ENCODE measurements at places on chromosomes 3 and 15. TPM values are rescaled to one million over a fixed set of nuclear protein-coding genes. Genes with fewer than 3 reads are reported as not detected.
A peak's percentile ranks its signal among the peaks of the same experiment; 100 is the strongest.

GRCh38 chr3:57555738-57556458 is at the start of gene PDE12:
PDE12 (plus strand) TSS chr3:57556274; CDS start chr3:57556380, 106 bp downstream.
- DNase-seq = peak; percentile 89
- H3K4me1 ChIP-seq = peaks cover 32% of the 10 kb centered on the region
- H3K27me3 ChIP-seq = no peaks in the 10 kb centered on the region
- H3K27ac ChIP-seq = peak within 1 kb of the TSS; percentile 75
- H3K4me3 ChIP-seq = peak within 1 kb of the TSS; percentile 85

CADPS gene
- total RNA-seq = not detected

TNIK gene
- 12.0 TPM for total RNA-seq

- peak; percentile 70 for DNase-seq
- peaks cover 51% of the 10 kb centered on the region for H3K36me3 ChIP-seq
- no peaks in the 10 kb centered on the region for H3K27me3 ChIP-seq
Observed at GRCh38 chr15:41001524-41002214, 48.4 kb downstream of the CHAC1 start.

ADAMTS9 gene
- not detected for total RNA-seq

GRCh38 chr3:49358217-49358883 is at the start of gene GPX1:
GPX1 (minus strand) TSS chr3:49358353; CDS start chr3:49358278, 75 bp downstream.
- peak; percentile 98 for DNase-seq
- H3K27ac ChIP-seq = peak within 1 kb of the TSS; percentile 90
- peaks cover 25% of the 10 kb centered on the region for H3K4me1 ChIP-seq
- H3K36me3 ChIP-seq = peaks cover 37% of the 10 kb centered on the region
- H3K27me3 ChIP-seq = no peaks in the 10 kb centered on the region
- H3K4me3 ChIP-seq = peak within 1 kb of the TSS; percentile 87

DNA sequence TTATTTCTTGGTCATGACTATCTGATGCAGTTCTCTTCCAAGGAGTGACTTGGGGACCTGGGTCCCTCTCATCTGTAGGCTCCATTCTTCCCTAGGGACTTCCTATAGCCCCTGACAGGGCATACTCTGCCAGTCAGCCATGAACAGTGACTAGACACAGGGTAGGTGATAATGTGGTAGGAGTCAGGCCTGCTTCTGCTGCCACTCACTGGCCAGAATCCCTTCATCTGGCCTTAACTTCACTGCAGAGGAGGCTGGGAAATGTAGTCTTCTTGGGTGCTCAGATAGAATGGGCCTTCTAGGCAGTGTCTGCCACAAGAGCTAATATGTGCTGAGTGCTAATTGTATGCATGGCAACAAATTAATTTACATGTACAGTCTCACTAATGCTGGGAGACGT is 84.5 kb downstream of the CACNA2D3 start:
- no peaks in the 10 kb centered on the region for H3K36me3 ChIP-seq
- no peak overlapping the region for H3K4me3 ChIP-seq
- peaks cover 9% of the 10 kb centered on the region for H3K27me3 ChIP-seq
- H3K4me1 ChIP-seq = no peaks in the 10 kb centered on the region
- H3K27ac ChIP-seq = no peak overlapping the region

DNA sequence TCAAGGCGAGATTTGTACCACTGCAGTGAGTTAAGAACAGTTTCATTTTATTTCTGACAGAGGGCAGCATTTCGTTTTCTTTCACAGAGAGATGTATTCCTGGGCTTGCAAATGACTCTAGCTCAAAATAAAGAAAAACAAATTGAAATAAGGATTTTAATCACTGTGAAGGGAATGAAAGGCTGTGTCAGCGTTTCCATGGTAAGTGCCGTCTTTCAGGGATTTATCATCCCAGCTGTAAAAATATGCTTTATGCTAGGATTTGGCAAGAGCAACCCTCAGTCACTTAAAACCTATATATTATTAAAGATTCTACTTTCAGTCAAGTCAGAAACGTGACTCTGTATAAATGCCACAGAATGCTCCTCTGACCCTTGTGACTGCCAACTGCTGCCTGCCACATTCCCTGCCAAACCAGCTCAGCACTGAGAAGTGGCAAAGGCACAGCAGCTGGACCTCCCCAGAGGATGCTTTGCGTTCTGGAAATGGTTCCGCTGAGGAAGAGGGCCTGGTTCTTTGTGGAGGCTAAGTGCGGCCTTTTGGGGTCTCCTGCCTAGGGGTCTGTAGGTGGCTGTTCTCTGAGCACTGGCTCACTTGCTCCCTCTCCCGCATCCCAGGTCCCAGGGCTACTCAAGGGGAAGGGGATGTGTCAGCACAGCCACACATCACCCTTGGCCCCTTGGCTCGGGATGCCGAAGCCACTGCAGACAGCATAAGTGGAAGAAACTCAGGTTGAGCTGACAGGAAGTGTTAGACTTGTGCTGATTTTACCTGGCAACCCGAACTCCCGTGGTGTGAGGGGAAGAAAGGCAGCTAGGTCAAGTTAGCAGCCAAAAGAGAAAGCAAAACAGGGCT is 56.6 kb upstream of the POMGNT2 start:
- H3K36me3 ChIP-seq = peaks cover 6% of the 10 kb centered on the region
- DNase-seq = peak; percentile 77
- H3K27ac ChIP-seq = peak overlapping the region; percentile 62
- peaks cover 13% of the 10 kb centered on the region for H3K4me1 ChIP-seq
- H3K4me3 ChIP-seq = no peak overlapping the region
- H3K27me3 ChIP-seq = no peaks in the 10 kb centered on the region

- H3K4me3 ChIP-seq = no peak overlapping the region
- H3K4me1 ChIP-seq = no peaks in the 10 kb centered on the region
- no peak overlapping the region for H3K27ac ChIP-seq
- no peaks in the 10 kb centered on the region for H3K36me3 ChIP-seq
- no peaks in the 10 kb centered on the region for H3K27me3 ChIP-seq
Observed at GRCh38 chr3:164233951-164234350, 844.3 kb downstream of the SI start.

PDE8A gene
- total RNA-seq = 62.0 TPM

CLN6 gene
- 42.2 TPM for total RNA-seq

TTLL13 gene
- total RNA-seq = not detected

LSMEM2 gene
- total RNA-seq = not detected

DNA sequence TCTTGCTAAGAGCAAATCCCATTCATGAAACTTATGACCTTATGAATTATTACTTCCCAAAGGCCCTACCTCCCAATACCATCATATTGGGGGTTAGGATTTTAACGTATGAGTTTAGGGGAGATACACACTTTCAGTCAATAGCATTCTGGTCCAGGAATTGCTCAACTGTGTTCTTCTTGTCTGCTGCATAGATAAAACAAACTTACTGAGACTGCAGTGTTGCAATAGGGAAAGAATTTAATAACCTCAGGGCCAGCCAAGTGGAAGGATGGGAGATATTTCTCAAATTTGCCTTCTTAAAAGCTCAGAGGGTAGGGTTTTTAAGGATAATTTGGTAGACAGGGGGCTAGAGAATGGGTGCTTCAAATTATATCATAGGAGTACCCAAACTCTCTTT is 625.8 kb downstream of the OTOL1 start:
- no peaks in the 10 kb centered on the region for H3K27me3 ChIP-seq
- H3K4me1 ChIP-seq = no peaks in the 10 kb centered on the region
- H3K27ac ChIP-seq = no peak overlapping the region
- no peaks in the 10 kb centered on the region for H3K36me3 ChIP-seq

GRCh38 chr15:92909136-92909781 is 9.1 kb downstream of the CHD2 start:
- no peaks in the 10 kb centered on the region for H3K27me3 ChIP-seq
- H3K4me1 ChIP-seq = peaks cover 56% of the 10 kb centered on the region
- H3K27ac ChIP-seq = no peak overlapping the region
- no peak overlapping the region for H3K4me3 ChIP-seq

DNA sequence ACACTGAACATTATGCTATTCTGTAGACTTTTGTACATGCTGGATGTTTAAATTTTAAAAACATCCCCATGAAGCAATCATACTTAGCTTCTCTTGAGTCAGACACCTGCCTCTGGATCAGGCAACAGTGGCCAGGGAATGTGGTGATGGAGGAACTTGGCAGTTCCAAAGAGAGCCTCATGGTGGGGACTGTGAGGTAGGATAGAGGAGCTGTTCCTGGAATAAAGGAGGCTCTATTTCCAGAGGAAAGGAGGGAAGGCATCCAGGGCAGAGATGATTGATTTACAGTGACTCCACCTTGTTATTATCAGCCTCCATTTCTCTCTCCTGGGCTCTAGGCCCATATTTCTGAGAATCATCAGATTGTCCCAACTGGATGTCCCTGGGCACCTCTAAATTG is 35.0 kb upstream of the ABHD17C start:
- H3K36me3 ChIP-seq = no peaks in the 10 kb centered on the region
- H3K27ac ChIP-seq = 0 out of 2 replicates have a peak overlapping the region, but pooled peaks have one; percentile 12
- no peak overlapping the region for H3K4me3 ChIP-seq
- DNase-seq = peak; percentile 79

ADCY5 gene
- total RNA-seq = not detected

EXD1 gene
- total RNA-seq = not detected

- peaks cover 4% of the 10 kb centered on the region for H3K27me3 ChIP-seq
- H3K4me3 ChIP-seq = no peak overlapping the region
- no peaks in the 10 kb centered on the region for H3K36me3 ChIP-seq
- DNase-seq = peak; percentile 18
Observed at GRCh38 chr15:76075046-76075445, 15.3 kb downstream of the TMEM266 start.

UACA gene
- 26.7 TPM for total RNA-seq

DNA sequence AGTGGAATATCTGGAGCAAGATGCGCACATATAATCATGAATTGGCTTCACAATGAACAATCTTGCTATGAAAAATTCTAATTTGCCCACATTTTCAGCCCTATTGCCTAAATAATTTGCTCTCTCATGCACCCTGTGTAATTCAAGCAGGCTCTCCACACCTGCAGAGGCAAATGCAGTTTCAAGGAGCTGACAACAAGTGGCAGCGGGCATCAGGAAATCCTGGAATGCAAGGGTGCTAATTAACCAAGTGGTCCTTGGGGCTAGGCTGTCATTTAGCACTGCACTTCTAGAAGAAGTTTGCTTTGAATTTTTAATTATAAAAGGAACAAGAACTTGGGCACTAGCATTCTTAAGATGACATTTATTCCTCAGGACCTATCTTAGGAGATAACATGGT is 56.3 kb upstream of the ICE2 start:
- no peak overlapping the region for H3K4me3 ChIP-seq
- H3K27ac ChIP-seq = no peak overlapping the region
- no peaks in the 10 kb centered on the region for H3K27me3 ChIP-seq
- H3K4me1 ChIP-seq = no peaks in the 10 kb centered on the region
- DNase-seq = no peak

DNA sequence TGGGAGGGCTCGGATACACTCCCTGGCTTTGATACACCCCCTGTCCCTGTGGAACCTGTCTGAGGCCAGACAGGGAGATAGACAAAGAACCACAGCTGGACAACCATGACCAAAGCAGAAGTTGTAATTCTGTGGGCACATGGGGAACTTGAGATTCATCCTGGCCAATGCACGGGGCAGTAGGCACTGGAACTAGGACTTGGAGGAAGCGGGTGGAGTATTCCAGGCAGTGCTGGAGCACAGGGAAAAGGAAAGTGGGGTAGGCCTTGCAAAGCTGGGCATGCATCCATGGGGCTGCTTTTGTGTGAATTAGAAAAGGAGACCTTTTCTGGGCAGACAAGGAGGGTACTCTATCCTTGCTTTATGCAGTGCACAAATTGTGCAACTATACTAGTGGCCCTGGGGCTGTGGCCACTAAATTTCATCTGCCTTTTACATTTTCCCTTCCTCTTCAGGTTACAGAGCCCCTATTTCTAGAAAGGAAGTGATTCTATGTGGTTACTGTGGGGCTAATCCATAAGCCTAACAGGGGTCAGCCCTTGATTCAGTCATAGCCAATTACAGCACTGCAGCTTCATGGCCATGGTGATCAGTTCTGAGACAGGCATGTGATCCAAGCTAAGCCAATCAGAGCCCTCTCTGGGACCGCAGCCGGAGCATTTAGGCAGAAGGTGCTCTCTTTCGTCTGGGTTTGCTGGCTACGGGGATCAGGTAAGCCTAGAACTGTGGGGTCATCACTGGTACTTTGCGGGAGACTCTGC is 21.0 kb downstream of the CRABP1 start:
- H3K27ac ChIP-seq = no peak overlapping the region
- DNase-seq = no peak
- peaks cover 4% of the 10 kb centered on the region for H3K27me3 ChIP-seq
- no peak overlapping the region for H3K4me3 ChIP-seq
- H3K4me1 ChIP-seq = no peaks in the 10 kb centered on the region
- no peaks in the 10 kb centered on the region for H3K36me3 ChIP-seq

C3orf85 gene
- not detected for total RNA-seq

All from PC-3 (cell line).